Activated CD4-positive, CD25-positive, alpha-beta regulatory T cell (primary cell): ENCODE measurements at places on chromosomes 4 and X.

DNA sequence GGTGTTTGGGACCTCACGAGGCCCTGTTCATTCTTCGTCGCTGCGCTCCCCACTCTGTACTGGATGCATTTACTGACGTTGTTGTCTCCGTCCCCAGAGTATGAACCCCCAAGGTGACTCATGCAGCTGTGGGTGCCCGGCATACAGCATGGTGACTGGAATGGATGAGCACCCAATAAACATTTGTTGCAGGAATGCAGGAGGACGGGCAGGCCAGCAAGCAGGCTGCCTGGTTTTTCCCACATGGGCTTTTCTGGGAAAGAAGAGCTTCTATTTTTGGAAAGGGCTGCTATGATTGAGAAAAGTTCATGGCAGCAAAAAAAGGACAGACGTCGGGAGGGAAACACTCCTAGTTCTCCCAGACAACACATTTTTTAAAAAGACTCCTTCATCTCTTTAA, 893 bp upstream of the SOD3 start:
- no peak for DNase-seq

GRCh38 chrX:11266573-11267003, 26.6 kb upstream of the AMELX start:
- DNase-seq = no peak

DNA sequence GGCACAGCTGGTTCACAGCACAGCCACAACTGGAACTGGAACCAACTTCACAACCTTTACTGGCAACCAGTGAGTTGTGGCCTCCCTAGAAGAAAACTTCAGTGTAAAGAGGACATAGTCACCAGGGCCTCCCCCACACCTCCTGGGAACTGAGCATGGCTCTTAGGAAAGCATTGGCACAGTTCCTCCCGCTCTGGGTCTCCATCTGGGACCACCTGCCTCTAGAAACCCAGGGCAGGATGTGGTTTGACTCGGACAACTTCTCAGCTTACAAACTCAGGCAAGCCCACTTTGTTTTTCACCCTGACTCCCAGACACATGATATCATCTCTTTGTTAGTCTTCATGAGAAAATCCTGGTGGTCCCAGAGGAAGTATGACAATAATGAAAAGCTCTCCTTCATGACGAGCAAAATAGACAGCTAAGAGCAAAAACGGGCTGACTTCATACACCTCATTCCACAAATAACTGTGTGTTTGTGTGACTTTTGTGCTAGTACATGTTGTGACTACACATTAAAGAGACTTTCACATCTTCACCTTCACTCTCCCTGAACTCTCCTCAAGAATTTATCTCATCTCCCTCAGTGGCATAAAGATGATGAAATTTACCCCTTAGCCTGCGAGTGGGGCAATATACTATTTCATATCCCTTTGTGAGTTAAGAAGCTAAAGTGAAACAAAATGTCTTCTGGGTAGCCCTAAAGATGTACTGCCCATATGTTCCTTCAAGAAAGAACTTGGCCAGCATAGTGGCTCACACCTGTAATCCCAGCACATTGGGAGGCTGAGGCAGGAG, 75.4 kb downstream of the SH3KBP1 start:
- DNase-seq = no peak

GRCh38 chr4:30753316-30753715, 33.1 kb downstream of the PCDH7 start:
- no peak for DNase-seq

GRCh38 chr4:92317047-92317446, 13.3 kb downstream of the GRID2 start:
- DNase-seq = no peak
